Hematopoietic multipotent progenitor cell treated with erythropoietin and hydrocortisone succinate and interleukin-3 and kit ligand, for 17 days (in vitro differentiated cells): ENCODE measurements at places on chromosomes 16 and 17.

GRCh38 chr17:57266902-57267311, 10.6 kb downstream of the MSI2 start:
- DNase-seq = no peak

DNA sequence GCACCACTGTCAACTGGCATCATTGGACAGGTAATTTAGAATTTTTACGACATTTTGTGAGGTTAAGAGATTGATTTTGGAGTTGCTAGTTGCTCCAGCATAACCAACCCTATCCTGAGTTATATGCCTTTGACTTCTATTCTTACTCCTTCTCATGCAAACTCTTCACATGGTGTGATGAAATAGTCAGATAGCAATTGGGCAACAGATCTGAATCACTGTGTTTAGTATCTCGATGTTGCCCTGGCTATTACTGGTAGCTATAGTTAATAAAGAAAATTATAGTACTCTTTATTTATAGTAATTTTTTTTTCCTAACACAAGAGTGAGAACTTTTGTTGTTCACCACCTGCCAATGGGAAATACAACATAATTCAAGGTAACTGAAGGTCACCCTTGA, 494.8 kb upstream of the TOM1L1 start:
- no peak for DNase-seq

DNA sequence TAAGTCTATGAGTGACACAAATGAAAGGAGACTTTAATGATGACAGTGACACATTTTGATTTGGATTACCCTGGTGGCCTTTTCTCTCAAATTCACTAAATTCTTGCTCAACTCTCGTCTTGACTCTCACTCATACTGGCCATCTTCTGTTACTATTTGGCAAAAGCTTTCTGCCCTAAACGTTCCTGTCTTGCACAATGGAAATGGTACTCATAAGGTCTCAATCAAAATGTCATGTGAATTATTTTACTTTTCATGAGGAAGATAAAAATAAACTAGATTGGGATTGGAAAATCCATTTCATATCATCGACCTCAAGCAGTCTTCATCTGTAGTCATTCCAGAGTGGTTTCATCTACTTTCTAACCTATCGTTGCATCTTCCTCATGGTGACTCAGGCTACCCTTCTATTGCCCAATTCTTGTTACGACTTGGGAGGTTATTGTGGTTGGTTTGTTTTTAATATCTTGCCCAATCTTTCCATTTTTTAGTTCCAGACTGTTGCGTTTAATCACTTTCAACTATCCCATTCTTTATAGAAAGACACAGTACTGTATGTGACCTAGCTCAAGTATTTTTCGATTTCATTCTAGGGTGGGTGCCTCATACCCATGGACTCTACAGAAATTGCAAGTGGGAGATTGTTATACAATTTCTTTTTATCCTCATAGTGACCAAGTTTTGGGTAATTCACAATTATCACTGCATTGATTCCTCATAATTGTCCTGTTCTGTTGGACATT, 317.2 kb upstream of the KCNJ16 start:
- no peak for DNase-seq

DNA sequence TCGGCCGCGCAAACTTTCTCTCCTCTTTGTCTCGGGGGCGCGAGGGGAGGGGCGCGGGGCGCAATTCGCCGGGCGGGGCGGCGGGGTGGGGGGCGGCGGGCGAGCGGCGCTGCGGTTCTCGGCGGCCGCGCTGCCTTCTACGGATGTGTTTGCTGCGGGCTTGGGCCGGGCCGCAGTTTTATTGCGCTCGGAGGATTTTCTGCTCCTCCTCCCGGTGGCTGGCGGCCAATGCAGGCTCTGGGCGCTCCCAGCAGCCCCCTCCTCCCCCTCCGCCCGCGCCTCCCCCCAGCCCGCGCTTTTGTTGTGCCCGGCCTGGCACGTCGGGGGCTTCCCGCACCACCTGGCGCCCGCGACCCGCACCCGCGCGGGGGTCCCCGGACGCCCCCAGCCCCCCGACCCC, at the start of gene TIMP2:
TIMP2 (minus strand) TSS at position 154 of the 400 bp plus-strand sequence. CDS start 299 bp downstream, outside the sequence.
- no peak for DNase-seq

- no peak for DNase-seq
Measured at GRCh38 chr16:625117-625976, 5.4 kb upstream of the WFIKKN1 start.

- no peak for DNase-seq
Measured at GRCh38 chr16:62638964-62639870, 603.0 kb upstream of the CDH8 start.
